ENCODE measurements at places on chromosomes 5 and 9.

DNA sequence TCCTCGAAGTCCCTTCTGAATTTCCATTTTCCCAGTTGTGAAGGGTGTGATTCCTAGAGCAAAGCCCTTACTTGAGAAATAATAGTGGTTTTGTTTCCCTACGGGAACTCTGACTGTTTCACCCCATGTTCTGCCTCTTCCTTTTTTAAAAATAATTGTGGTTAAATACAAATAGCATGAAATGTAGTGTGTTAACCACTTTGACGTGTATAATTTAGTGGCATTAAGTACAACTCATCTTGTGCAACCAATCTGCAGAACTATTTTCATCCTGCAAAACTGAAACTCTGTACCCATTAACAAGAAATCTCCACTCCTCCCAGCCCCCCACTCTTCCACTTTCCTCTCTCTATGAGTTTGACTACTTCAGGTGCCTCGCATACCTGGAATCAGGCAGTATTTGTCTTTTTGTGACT lies 35.6 kb upstream of the HAND1 start:
- DNase-seq = no peak

GRCh38 chr9:38181232-38181631 lies 112.2 kb upstream of the SHB start:
- DNase-seq = no peak

DNA sequence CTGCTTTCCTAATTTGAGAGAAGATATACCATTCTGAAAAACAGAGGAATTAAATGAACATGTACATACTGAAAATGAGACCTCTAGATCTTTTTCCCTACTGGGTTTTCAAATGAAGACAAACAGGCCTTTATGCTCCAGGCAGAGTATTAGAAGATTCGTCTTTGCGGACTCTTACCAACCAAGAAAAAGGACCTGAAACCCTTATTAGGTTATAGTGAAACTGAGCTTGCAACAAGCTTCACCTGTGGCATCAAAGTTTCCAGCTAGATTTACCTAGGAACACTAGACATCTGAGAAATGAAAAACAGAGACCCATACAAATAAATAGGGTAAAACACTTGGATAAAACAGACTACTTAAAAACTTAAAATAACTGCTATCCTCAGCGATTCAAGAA lies 46.3 kb downstream of the SMIM15 start:
- no peak for DNase-seq

DNA sequence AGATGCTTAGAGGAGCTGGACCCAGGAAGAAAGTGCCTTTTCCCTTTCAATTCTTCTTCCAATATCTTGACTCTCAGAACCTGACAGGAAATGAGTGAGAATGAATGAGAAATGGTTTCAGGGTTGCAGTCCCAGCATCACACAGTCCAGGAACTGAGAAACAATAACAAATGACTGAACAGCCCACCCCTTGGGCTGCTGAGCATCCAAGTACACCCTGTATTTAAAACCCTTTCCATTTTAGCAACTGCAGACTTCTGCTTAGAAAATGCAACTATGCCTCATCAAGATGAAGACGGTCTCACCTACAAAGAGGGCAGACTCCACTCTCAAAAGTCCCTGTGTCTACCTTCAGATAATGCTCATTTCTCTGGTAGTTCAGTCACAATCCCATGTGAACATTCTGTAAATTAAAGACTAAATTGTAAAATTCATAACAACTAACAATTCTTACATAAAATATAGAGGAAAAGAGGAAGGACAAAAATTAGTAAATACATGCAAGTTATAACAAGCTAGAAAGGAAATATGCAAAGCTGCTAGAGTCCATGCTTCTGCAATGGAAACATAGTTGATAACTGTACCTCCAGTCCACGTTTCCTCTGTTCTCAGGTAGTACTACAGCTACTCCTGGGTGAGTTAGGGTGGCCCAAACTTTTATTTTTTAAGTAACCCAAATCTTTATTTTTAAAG lies 316.5 kb downstream of the ICE1 start:
- DNase-seq = no peak

DNA sequence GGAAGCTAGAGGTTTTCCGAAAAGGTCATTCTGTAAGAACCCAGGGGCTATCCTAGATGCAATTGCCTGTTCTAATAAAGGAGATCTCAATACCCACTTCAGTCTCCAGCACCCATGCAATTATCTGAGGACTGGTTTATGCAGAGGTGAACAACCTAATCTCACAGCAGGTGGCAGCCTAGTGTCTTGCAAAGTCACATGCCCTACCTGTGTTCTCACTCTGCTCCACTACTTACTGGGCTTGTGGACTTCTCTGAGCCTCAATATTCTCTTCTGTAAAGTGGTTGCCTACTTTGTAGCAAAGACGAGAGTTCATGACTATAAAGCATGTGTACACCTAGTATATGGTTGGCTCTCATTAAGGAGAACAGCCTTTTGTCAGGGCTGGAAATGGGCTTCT lies 21.0 kb upstream of the ALDH1B1 start:
- DNase-seq = no peak

- no peak for DNase-seq
Measured at GRCh38 chr9:137988051-137988450, 110.5 kb downstream of the CACNA1B start.

GRCh38 chr5:80668016-80668969 lies 13.5 kb upstream of the DHFR start:
- DNase-seq = no peak

DNA sequence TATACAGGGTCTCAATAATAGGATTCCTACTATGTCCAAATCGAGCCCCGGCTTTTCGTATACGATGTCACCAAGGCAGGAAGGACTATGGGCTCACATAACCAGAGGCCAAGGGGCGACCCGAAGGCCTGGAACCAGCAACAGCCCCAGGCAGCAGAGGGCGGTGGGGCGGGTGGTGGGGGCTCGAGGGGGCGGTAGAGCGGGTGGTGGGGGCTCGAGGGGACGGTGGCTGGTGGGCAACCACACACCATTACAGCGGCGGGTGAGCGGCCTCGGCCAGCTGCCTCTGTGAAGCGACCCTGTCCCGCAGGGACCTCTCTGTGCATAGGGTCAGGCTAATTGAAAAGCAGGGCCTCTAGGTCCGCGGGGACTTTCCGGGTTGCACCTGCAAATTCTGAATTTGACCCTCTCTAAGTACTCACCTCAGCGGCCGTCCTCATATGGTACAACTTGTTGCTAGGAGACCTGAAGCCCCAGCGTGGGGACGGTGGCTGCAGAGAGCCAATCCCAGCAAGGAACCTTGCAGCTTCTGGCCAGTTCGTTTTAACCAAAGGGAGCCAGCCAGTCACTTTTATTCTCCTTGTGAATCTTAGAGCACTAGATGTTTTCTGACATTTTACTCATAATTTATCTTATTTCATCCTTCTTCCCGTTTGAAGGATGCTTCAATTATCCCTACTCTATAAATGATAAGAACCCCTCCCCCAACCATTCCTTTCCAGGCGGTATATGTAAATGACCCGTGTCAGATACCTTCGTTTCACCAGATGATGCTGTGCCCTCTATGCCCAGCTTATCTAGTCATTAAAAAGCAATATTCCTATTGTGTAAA lies at the start of gene NME5:
Gene NME5, minus strand, starts transcription at position 480 of the 832 bp plus-strand sequence. CDS start 648 bp downstream, outside the sequence.
- DNase-seq = peak; percentile 66

Measured in NCI-H748 treated with DMSO at 0.1 percent for 48 hours (cell line).